NCI-H524 (cell line): ENCODE measurements at places on chromosomes 4 and X.

DNA sequence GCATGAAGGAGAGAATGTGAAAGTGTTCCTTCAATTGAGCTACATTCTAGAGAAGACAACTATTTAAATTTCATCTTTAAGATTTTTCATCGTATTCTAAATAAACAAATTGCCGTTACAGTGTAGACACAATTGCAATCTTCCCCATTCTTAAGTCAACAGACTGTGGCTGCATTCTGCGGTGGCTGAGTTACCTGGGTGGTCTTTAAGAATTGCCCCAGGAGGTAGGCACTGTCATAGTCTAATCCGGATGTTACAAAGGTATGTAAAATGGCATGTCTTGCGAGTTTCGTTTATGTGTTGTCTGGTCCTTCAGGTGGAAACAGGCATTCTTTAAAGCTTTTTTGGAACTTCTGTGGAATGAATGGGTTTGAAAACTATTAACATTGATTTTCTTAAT, 586.1 kb upstream of the PITX2 start:
- no peak for DNase-seq

- DNase-seq, result no peak
These were observed 353.2 kb downstream of the PDHA2 start for GRCh38 chr4:96193061-96193460.

DNA sequence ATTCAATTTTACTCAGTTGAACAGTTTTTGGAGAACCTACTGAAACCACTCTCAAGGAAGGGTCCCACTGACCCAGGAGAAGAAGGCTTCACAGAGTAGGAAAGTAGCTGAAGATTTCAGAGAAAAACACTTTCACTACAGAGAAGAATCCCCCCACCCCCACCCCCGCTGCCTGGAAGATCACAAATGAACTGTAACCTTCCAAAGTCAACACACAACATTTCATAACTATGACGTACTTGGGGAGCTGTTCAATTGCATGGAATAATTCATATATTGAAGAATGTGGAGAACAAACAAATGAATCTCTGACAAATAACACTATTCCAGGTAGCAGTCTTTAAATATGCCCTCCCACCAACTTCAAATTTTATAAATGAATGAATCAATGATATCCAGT, 86.1 kb upstream of the STS start:
- no peak for DNase-seq

GRCh38 chr4:108051343-108051742, 61.7 kb downstream of the HADH start:
- no peak for DNase-seq

GRCh38 chrX:130418740-130419139, 17.0 kb downstream of the RBMX2 start:
- no peak for DNase-seq
